ENCODE measurements at places on chromosomes 2 and 18.

- no peak for DNase-seq
Observed at GRCh38 chr2:45789961-45790723, 138.7 kb downstream of the PRKCE start.

- no peak for DNase-seq
Observed at GRCh38 chr2:233002829-233003657, 10.0 kb downstream of the NGEF start.

GRCh38 chr2:207254591-207255464 is 89.1 kb upstream of the KLF7 start:
- DNase-seq, result no peak

GRCh38 chr18:1846640-1847039 is 724.7 kb downstream of the METTL4 start:
- no peak for DNase-seq

GRCh38 chr2:196511258-196512168 is 128.0 kb upstream of the CCDC150 start:
- no peak for DNase-seq

DNA sequence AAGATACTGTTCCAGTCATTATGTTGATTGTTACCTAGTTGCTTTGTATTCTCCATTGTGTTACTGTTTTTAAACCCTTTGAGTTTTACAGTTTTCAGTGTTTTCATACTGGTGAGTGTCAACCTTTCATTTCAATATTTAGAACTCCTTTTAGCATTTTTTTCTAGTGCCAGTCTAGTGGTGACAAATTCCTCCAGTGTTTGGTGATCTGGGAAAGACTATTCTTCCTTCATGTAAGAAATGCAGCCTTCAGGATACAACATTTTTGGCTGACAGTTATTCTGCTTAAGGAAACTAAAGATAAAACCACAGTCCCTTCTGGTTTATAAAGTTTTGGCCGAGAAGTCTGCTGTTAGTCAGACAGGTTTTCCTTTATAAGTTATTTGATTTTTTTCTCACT is 143.8 kb downstream of the ETAA1 start:
- DNase-seq, result no peak

GRCh38 chr2:232976666-232977437 is 36.2 kb downstream of the NGEF start:
- no peak for DNase-seq

DNA sequence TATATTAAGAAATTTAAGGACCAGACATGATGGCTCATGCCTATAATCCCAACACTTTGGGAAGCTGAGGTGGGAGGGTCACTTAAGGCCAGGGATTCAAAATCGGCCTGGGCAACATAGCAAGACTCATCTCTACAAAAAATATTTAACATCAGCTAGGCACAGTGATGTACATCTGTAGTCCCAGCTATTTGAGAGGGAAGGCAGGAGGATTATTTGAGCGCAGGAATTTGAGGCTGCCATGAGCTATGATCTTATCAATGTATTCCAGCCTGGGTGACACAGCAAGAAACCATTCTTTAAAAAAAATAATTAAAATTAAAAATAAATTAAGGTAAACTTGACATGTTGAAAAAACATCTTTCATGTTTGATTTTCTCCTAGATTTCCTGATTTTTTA is 564.2 kb downstream of the MBD2 start:
- DNase-seq, result no peak

DNA sequence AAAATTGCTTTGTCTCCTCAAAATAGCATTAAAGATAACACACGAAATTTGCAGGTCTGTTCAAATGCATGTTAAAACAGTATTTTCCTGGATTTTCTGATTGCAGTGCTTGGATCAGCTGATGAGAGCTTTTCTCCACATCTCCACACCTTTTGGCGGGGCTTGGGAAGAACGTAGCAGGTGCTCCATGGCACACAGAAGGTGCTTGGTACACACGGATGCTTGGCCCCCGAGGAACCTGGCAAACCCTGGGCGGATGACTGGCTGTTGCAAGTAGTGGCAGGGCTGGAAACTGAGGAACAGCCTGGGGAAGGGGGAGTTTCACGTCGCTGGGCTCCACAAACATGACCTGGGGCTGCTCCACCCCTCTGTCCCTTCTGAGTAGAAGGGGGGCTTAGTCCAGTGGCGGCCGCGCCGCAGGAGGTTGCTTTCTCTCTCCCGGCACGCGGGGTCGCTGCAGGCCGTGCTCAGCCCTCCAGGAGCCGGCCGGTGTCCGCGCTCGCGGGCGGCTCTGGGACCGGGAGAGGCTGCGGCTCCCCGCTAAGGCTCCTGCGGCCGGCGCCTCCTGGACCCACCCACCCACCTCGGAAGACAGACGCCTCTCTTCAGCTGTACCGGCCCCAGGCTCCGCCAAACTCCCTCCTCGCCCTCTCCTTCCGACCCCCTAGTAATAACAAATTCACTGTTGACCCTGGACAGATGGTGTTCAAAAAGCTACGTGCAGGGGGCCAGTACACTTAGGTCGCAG is 69.3 kb downstream of the MARCO start:
- peak; percentile 6 for DNase-seq

DNA sequence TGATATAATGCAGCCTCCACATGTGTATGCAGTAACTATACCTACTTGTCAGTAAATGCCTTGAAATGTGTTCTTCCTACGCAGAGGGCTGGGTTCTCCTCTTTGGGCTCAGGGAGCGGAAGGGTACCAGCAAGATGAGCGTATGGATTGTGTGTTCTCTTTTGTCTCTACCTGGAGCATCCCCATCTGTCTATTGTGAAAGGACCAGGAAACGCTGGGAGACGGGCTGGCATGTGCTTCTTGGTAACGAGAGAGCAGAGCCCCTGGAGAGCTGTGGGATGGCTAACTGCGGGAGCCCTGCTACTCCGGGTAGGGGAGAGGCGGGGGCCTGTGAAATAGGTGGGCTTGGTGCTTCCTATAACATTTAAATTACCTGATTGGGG is 80.9 kb downstream of the BCL2 start:
- no peak for DNase-seq

DNA sequence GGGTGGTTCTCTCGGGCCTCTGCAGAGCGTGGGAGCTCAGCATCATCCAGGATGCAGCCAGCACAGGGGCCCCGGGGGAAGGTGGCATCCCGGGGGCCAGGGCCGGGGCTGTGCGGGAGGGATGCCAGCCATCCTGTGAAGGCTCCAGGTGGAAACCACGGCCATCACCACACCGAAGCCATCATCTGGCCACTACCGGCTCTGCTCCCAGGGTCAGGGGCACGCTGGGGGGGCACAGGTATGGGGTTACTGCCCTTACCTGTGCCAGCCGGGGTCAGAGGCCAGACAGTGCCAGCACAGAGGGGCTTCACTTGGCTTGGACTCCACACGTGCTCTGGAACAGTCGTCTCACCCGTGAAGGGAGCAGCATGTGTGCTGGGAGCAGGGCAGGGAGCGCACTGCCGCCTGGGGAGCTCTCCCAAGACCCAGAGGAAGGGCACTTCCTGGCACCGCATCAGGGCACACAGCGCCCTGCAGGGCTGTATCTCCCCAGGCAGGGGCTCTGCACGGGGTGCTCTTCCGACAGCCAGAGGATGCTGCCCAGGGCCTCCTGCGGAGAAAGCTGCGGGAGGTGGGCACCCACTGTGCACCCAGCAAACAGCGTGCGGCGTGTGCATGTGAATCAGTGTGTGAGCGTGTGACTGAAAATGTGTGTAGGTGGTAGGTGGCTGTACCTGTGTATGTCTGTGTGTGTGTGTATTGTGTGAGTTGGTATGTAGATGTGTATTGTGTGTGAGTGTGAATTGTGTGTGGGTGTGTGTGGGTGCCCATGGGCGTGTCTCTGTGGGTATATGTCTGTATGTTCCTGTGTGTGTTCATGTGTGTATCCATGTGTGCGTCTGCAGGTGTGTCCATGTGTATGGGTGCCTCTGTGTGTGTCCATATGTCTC is 75.0 kb downstream of the PTGR3 start:
- DNase-seq, result no peak

DNA sequence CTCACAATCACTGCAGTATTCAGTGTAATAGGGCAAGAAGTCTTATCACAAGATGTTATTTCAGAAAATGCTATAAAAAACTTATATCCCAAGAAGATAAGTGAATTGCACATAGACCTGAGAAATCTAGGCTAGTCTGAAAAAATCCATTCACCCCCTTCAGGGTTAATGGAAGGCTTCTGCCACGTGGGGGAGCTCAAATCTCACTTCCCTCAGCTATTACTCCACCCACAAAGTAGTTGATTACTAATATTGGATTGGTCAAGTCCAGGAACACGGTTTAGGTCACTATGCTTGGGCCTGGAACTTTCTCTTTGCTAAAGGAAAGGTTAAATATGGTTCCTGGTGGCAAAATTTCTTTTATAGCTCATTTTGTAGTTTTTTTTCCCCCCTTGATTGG is 51.2 kb upstream of the ADAM23 start:
- DNase-seq, result peak; percentile 3

DNA sequence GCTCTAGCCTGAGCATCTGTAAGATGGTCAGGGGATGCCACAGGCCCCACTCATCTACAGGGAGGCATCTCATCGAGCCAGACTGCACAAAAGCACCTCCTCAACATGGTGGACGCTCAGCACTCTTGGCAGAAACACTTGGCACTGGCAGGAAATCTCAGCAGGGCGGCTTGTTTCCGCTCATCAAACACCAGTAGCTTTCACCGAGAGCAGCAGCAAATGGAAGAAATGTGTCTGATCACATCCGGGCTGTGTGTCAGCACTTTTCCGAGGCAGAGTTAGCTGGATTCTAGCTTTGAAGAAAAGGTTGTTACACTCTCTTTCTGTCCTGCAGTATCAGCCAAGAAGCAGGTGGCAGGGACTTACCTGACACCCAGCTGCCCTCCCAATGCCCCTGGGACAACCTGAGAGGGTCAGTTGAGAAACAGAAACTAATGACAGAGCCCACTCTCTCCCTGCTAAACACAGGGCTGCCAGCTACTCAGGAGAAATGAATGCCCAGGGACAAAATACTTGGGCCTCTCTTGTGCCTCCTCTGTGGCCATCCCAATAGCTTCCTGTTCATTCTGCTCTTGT is 68.9 kb upstream of the FZD7 start:
- DNase-seq, result peak; percentile 71

- no peak for DNase-seq
Observed at GRCh38 chr2:1723397-1724042, 20.8 kb downstream of the PXDN start.

GRCh38 chr18:76428396-76429261 is 66.4 kb downstream of the ZNF516 start:
- DNase-seq, result no peak

DNA sequence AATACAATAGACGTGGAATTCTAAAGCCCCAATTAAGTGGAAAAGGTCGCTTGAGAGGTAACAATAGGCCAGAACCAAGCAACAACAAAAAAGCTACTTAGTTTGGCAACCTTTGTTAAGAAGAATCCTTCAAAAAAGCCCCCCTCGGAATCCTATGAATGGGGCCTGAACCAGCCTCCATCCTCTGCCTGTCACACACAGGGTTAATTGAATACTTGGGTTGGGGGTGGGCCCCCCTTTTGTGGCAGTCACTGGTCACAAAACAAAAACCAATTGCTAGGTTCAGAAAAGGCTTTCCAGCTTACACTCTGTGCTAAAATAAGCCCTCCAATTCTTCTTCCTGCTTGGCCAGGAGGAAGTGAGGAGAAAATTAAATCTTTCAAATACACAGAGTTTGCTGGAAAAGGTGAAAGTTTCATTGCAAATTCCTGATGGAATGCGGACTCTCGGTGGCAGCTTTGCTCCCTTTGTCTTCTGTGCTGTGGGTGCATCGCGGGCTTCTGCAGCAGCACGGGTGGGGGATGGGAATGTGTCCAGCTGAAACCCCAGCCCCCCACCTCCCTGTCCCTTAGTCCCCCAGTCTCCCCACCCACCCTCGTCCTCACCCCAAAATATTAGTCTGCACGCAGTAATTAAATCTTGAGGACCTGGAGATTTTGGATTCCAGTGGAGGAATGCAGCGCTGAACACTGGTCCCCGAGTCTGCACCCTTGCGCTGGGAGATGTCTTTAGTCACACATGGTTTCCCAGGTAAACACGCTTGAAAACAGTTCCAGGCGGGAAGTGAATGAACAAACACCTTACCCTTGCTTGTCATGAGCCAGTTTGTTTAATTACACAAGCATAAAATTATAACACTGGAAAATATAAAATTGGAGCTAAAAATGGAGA is 254.3 kb downstream of the SOX11 start:
- no peak for DNase-seq

- DNase-seq, result no peak
Observed at GRCh38 chr2:217160978-217161973, 301.4 kb upstream of the TNP1 start.

DNA sequence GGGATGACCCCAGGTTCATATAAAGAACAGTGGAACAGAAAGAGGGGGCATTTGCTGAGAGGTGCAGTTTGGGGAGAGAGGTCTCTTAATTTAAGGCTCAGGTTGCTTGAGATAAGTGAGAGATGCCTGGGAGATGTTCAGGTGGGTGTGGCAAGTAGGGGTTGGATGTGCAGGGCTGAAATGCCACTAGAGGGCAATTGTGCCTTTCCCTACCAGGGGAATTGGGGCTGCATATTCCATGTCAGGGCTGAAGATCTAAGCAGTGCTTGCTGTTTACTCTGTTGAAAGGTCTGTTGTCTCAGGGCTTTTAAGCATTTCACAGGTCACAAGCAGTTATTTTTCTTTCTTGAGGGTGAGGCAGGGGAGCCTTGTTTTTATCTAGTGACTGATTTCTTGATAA is 7.8 kb downstream of the CCDC85A start:
- peak; percentile 62 for DNase-seq

GRCh38 chr2:43086451-43087221 is 139.8 kb downstream of the ZFP36L2 start:
- no peak for DNase-seq

DNA sequence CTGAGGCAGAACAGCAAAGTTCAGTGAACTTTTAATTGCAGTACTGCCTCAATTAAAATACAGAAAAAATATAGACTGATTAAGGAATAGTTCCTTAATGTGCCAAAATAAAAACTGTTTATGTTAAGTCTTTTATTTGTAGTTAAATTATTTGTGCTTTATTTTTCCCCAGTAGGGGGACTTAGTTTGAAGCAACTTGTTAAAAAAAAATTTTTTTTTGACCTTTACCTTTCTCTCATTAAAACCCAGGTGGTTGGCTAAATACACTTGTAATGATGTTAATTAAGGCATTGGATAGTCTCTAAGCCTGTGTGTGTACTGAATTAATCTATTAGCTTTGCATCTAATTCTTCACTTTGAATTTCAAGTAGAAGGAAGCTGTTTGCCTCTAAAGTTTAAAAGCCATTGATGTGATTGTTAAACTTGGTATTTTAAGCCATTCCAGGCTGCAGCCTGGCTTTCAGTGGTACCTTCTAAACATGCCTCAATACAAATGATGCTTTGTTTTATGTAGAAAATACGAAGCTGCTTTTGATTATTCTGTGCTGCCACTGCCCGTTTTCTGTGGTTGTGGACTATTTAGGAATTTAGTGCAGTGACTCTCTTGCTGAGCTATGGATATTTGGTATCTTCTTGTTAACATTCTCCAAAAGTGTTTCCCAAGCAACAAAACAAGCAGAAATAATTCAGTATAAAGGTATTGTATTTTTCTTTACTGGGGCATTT is 102.9 kb downstream of the TANC1 start:
- DNase-seq, result no peak

- no peak for DNase-seq
Observed at GRCh38 chr18:45777393-45777792, 48.1 kb upstream of the SIGLEC15 start.
